ENCODE measurements at places on chromosomes 7 and 10.

GRCh38 chr10:78202386-78202785 lies 168.7 kb downstream of the RPS24 start:
- DNase-seq: no peak

DNA sequence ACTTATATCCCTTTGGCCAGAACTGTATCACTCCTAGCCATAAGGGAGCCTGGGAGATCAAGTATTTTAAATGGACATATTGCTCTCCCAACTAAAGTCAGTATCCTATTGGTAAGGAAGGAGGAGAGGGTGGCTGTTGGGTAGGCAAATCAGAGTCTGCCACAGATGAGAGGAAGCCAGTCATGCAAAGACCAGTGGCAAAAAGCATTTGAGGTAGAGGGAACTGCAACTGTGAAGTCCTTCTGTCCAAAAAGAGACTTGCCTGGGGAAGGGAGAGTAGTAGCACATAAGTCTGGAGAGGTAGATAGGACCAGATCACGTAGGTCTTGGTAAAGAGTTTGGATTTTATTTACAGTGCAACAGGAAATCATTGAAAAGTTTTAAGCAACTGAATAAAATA lies 8.8 kb upstream of the CCNJ start:
- DNase-seq: no peak

GRCh38 chr7:103902917-103903316 lies 86.5 kb downstream of the RELN start:
- no peak for DNase-seq

DNA sequence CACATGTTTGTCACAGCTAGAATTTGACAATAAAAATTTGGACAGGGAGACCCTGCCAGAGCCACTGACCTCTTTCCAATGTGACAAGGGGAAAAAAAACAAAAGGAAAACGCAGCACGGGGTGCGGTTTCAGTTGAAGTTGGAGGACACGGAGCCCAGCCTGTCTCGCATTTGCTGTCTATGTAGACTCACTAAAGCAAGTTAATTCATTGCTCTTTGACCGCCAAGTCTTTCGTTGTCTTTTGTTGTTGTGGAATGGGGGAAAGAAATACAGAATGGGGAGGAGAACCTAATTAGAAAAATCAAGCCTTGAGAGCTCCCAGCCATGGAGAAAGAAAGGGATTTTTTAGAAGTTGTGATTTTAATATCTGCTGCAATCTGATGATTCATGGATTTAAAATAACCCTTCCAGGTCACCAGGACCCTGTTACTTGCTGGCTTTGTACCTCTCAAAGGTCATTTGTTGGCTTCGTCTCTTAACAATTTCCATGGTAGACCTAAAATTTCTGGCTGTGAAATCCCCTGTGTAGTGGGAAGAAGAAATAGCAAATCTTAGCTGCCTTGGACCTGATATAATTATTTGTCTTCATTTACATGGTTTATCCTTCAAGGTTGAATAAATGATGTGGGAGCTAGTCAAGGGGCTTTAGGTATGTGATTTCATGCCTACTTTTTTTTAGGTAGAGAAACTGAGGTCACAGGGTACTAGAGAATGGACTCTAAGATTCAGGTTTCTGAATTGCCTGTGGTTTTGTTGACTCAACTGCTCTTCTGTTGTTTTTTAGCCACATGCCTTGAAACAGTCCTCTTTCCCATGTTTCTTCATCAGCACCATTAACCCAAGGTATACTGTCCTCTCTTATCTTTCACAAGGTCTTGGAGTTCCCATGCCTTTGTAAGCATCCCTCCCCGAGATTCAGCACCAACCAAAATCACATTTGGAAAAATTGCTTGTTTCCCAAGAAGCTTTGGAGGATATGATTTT lies 78.7 kb downstream of the TCF7L2 start:
- DNase-seq: no peak

DNA sequence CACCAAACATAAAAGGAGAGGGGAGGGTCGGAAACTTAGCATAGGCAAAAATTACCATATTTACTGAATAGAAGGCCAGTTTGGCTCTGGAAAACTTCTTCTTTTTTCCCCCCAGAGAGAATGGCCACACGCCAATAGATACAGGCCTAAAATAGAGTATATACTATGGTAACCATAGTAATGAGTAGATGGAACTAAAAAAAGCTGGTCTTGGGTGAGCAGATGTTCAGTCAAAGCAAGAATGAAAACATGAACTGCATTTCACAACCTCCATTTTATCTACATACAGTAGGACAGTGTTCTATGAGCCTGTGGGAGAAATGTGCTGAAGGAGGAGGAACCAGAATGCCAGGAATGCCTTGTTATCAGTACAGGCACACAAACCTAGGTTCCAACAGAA lies 141.7 kb upstream of the SEMA3A start:
- DNase-seq: no peak

DNA sequence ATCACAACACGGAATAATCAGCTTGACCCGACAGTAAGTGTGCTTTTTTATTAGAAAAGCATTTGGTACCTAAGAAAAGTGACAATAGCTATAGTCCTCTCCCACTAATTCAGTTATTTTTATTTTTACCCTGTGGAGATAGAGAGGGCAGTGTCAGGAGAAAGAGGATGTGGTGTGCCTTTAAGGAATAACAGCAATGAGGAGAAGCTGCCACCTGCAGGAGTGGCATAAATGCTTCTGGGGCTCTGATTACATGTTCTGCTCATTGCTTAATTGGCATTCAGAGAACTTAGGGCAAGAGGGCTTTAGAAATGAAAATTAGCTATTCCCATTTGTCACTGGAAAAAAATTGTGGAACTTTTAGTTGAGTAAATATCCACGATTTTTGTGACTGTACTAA lies 60.1 kb downstream of the DENND11 start:
- DNase-seq: no peak

DNA sequence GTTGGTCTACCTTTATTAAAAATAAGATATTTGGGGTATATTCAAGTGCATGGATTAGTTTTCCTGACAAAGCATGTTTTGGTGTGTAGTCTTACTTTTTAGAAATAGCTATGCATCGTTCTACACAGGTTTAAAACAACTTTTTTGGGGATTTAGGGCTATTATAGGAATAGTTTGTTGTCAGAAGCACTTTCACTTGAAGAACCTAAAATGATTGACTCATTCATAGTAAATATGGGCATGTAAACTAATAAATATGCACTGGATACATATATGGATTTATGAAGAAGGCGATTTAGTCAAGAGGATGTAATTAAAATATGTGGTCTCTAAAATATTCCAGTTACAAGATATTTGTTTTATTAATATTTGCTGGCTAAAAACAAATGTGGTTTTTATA lies 2.0 kb downstream of the ARL4A start:
- DNase-seq: no peak
